Activated effector memory CD4-positive, alpha-beta T cell treated with Interleukin-2 at 50 U/mL for 16 hours (primary cell): ENCODE measurements at places on chromosomes 3 and 15.

DNA sequence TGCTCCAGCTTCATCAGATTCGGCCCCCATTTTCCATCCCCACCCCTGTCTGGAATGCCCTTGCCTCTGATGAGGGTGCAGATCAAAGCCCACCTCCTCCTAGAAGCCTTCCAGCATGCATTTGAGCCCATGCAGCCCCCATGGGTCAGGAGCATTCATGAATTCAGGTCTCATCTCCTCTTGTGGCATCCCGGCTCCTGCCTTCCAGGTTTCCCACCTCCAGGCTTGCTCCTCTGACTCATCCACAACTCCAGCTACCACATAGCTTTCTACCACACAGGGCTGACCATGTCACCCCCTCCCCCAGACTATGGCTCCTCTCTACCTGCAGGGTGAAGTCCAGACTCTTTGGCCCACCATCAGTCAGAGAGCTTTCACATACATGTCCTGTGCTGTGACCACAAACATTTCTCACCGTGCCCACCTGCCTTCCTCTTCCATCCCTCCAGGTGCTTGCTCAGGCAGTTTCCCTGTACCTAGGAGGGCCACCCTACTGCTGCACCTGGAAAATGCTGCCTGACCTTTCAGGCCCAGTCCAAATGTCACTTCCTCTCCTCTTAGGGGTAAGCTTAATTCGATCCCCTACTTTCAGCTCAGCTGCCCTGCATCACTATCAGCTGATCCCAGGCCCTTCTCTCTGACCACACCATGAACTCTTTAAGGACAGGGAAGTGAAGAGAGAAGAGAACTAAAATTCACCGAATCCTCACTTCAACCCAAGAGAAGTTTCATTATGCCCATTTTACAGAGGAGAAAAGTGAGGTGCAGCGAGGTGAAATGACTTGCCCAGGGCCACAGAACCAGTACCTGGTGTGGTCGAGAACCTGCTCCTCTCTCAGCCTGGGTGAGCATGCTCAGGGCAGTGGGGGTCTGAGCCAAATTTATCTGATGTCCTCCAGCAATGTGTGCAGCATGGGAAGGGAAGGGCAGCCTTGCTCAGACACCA, 13.7 kb upstream of the FGD5 start:
- DNase-seq: no peak

DNA sequence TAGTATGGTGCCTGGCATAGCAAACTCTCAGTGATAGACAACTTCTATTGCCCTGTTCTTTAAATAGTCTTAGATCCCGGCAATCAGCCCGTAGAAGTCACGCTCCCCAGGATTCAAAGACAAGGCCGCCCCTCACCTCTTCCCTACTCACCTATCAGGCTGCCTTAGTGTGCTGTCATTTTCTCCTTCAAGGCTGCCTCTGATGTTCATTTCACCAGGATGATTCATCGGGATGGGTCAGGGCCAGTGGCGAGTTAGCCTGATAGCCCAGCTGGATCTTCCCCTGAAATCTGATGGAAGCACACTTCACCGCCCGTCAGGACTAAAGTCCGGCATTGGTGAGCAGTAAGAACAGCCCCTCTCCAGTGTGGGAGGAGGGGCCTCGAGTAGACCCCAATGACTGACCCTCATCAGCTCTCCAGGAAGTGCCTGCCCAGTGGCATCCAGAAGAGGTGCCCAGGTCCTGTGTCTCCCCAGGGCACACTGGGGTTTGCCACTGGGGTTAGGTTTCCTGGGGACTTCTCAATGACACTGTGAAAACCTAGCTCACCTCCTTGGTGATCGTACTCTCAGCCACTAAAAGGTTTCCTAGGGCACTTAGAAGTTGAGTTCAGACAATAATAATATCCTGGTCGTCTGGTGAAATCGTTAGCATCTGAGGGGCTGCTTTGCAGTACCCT, 37.5 kb downstream of the TPM1 start:
- DNase-seq: no peak

- no peak for DNase-seq
Observed at GRCh38 chr3:172177803-172178316, 138.5 kb downstream of the FNDC3B start.

DNA sequence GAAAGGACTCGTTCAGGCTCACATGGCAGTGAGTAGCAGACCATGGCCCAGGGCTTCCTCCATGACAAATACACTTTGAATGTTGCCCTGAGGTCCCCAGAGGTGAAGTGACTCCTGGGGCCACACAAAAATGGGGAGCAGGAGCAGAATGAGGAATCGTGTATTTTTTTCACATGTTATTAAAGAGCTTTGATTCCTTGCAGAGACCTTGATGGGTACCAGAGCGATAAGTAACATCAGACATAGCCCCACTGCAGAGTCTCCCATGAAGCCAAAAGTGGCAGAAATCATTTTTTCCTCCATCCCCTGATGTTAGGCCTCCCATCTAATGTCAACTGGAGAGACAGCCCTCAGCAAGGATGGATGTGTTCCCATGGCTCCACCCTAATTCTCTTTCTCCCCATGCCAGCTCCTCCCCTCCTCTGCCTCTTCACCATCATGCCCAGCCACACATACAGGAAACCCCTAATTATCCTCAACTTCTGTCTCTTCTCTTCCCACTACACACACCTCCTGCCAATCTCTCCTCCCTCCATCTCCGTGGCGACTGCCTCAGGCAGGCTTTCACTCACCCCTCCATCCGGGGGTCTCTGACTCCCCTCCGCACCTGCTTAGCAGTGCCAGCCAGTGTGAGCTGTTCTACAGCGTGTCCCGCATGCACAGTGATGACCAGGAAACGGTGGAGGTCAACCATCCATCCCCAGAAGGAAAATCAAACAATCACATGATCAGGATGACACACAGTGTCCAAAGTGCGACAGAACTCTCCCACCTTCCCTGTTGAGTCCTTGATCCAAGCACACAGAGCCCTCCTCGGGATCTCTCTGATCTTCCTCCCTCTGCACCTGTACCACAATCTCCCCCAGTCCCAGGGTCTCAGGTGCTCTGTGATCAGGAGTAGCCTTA, 7.1 kb upstream of the SSUH2 start:
- no peak for DNase-seq

DNA sequence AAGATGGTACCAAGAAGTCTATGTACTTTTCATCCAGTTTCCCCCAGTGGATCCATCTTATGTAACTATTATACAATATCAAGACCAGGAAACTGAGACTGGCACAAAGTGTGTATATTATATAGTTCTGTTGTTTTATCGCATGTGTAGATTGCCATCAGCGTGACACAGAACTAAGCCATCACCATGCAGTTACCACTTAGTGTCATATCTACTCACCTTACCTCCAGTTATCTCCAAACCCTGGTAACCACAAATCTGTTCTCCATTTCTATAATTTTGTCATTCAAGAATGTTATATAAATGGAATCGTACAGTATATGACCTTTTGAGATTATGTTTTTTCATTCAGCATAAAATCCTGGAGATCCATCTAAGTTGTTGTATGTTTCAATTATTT, 23.1 kb downstream of the IFT122 start:
- no peak for DNase-seq

DNA sequence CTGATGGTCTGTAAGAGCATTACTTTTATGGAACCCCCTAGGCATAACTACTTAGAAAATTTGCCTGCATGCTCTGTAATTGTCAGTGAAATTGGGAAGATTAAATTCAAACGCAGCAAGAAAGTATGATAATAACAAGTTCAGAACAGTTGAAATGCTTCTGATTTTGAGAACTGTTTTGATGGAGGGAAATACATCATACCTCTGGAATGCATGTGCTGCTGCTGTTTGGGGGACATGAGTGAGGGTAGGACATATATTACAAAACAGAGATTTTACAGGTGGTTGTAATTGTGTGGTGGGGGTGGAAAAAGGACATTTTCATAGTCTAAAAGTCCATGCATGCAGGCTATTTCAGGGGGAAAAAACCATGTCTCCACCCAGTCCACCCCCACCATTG, 135.0 kb upstream of the DPH6 start:
- DNase-seq: no peak
